ENCODE measurements at places on chromosomes 16 and 17.

DNA sequence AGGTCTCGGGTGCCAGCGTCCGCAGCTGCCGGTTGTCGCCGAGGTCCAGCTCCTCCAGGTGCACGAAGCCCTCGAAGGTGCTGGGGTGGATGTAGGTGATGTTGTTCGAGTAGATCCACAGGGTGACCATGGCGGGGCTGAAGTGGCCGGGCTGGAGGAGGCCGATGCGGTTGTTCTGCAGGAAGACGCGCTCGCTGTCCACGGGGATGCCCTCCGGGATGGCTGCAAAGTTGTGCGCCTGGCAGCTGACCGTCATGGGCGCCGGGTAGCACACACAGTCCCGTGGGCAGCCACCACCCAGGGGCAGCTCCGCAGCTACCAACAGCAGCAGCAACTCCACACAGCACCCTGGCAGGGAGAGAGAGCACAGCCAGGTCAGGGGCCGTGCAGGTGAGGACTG, 87.7 kb downstream of the RTN4RL1 start:
- no peak for DNase-seq

GRCh38 chr17:31408586-31408985, 17.1 kb downstream of the RAB11FIP4 start:
- DNase-seq, result no peak

DNA sequence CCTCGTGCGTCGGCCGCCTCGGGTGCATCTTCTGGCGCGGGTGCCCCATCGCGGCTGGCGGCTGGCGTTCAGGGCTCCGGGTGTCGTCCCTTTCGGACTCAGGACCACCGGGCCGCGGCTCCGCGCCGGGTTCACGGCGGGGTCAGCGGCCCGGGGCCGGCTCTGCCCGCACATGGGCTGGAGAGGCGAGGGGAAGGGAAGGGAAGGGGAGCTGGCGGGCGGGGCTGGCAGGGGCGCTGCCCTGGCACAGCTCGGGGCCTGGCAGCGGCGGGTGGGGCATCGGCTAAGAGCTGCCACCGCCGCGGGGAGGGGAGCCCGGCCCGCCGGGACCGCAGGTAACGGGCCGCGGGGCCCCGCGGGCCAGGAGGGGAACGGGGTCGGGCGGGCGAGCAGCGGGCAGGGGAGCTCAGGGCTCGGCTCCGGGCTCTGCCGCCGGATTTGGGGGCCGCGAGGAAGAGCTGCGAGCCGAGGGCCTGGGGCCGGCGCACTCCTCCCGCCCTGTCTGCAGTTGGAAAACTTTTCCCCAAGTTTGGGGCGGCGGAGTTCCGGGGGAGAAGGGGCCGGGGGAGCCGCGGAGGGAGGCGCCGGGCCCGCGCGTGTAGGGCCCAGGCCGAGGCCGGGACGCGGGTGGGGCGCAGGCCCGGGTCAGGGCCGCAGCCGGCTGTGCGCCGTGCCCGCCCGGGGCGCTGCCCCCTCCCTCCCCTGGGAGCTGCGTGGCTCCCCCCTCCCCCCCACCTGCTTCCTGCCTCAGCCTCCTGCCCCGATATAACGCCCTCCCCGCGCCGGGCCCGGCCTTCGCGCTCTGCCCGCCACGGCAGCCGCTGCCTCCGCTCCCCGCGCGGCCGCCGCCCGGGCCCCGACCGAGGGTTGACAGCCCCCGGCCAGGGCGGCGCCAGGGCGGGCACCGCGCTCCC, 646 bp downstream of the HIC1 start:
- peak; percentile 67 for DNase-seq

DNA sequence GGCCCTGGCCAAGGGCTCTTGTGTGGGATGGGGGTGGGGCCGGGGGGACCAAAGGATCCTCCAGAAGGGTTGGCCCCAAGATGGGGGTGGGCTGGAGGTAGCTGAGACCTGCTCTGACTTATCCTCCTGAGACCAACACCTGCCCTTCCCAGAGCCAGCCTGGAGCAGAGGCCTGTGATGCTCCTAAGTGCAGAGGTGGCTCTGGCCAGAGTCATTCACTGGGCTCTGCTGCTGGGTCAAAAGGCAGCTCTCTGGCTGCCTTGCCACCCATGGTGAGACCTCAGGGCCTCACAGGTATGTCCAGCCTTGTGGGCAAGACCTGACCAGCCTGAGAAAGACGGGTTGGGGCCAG, 393 bp downstream of the SERPINF2 start:
- no peak for DNase-seq
